ENCODE measurements at places on chromosomes 5 and 9. TPM values are rescaled to one million over a fixed set of nuclear protein-coding genes. Genes with fewer than 3 reads are reported as not detected.

The SMIM27 gene
- total RNA-seq: 3.3 TPM

The MLANA gene
- 27.2 TPM for total RNA-seq

The PCDHA1 gene
- total RNA-seq: 0.71 TPM

The SHC3 gene
- total RNA-seq: 4.4 TPM

The THBS4 gene
- 217 TPM for total RNA-seq

The ZBTB6 gene
- total RNA-seq: 29.5 TPM

The DPP7 gene
- total RNA-seq: 37.5 TPM

The BHMT2 gene
- total RNA-seq: 7.5 TPM

Measured in camera-type eye (tissue), 1 donor.